Stimulated activated CD4-positive, alpha-beta T cell treated with anti-CD3 and anti-CD28 coated beads, Interleukin-15, amount 100 ng/mL, for 1 hour (primary cell): ENCODE measurements at places on chromosomes 4 and X.

DNA sequence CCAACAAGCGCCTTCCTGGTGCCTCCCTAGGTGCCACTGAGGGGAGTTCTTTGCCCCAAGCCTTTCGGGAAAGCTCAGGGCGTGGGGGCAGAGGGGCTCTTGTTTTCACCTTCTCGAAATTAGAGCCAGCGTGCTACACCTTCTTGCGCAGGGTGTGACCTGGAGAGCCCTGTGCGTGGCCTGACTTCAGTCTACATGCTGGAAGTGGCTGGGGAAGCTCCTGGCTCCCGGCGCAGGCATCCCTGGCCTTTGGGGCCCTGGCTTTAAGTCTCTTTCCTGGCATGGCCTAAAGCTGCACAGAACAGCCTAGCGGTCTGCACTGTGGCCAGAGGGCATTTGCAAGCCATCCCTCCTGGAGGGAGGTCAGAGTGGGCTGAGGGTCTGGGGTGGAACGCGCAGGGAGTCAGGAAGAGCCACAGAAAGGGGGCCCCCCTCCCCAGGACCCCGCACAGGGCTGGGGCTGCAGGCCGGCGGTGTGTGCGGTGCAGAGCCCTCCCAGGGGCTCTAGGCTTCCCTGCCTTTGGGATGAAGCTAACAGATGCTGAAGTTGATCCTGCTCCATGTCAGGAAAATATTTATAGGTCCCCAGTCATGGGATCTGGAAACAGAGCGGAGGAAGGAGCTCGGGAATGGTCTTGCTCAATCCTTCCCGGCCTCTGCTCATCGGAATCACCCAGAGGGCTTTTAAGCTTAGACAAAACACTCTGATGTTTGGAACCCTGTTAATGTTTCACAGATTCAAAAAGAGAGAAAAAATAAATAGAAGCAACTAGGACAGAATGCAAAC, 781 bp upstream of the SPON2 start:
- DNase-seq: no peak

- DNase-seq: no peak
Observed at GRCh38 chr4:10727140-10727880, 42.7 kb upstream of the CLNK start.

DNA sequence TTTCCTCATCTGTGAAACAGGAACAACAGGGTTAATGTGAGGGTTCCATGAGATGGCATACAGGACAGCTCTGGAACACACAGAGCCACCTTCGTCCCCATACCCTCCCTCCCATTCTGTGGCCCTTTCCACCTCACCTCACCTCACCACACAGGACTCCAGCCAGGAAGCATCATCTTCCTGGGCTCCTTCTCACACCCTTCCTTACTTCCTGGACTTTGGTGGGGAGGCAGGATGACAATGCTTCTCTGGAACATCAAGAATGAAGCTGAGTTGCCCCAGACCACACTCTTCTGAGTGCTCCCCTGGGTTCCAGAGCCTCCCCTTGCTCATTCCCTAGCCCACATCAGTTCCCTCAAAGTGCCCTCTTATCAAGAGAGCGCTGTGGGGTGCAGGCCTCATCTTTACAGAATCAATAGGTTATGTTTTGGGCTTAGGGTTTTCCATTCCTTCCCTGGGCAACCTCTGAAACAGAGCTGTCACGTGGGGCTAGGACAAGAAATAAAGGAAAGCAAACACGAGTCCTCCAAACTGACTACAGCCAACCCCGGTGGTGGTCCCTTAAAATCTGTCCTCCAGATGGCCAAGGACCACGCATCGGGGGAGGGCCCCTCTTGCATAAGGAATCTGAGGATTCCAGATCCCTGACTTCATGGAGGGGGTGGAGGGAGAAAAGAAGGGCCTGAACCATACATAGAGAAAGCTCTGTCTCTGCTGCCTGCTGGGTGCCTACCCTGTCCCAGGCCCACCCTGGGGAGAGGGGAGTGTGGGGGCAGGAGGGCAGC, 74.4 kb upstream of the ATP6AP2 start:
- DNase-seq: no peak

GRCh38 chr4:186806679-186807421, 83.2 kb upstream of the FAT1 start:
- DNase-seq: no peak

GRCh38 chrX:43018031-43018430, 240.1 kb upstream of the PPP1R2C start:
- DNase-seq: no peak

DNA sequence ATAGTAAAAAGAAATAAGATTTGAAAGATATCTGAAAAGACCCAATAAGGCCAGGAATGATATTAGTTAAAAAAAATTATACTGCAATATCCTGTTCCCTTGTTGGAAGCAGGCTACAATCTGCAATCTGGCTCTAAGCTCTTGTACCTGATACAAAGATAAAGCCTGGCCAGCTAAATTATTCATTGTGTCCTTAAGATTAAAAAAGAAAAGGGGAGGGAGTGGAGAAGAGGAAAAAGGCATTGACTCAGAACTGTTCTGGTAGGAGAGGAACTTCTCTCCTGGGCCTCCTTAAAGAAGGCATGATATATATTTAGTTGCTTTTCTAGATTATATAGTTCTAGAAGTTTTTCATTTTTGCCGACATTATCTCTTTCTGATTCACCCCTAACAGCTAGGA, 46.7 kb downstream of the IRF2 start:
- DNase-seq: no peak

GRCh38 chrX:101195442-101196173, 24.0 kb upstream of the DRP2 start:
- no peak for DNase-seq
